Stimulated activated effector memory CD8-positive, alpha-beta T cell treated with anti-CD3 and anti-CD28 coated beads, Interleukin-12 subunit alpha, Interleukin-12 subunit beta, amount 100 ng/mL, for 72 hours (primary cell): ENCODE measurements at places on chromosomes 11 and 22.

GRCh38 chr11:1883346-1884302 is 8.1 kb downstream of the PRR33 start:
- DNase-seq, result no peak

GRCh38 chr11:17939542-17939941 is 73.3 kb downstream of the SERGEF start:
- DNase-seq, result no peak

DNA sequence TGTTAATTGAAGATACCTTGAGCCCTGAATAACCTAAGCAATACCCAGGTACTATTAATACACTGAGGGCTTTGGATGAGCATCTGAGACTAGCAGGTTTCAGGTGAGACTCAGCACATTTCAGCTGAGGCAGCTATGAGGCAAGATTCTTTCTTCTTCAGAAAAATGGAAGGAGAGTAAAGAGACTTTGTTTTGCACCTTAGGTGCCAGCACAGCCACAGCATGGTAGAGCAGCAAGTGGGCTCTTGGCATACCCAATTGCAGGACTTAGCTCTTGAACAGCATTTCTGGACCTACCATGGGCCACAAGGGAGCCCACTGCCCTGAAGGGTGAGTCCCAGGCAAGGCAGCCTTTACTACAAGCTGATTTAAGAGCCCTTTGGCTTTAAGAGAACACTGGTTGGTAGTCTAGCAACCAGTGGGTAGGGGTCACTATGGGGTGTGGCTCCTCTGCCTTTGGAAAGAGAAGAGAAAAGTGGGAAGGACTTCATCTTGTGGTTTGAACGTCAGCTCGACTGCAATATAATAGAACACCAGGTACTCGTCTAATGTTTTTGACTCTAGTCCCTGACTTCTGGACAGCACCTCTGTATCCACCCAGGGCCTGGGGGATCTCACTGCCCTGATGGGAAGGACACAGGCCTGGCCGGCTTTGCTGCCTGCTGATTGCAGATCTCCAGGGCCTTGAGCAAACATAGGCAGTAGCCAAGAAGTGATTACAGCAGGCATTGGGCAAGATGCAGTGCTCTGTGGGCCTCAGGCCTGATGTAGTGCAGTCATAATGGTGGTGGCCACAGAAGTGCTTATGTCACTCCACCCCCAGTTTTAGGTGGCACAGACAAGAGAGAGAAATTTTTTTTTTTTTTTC is 73.3 kb downstream of the GLYATL1 start:
- no peak for DNase-seq

- DNase-seq, result no peak
Observed at GRCh38 chr11:117616979-117617378, 180.0 kb downstream of the DSCAML1 start.

DNA sequence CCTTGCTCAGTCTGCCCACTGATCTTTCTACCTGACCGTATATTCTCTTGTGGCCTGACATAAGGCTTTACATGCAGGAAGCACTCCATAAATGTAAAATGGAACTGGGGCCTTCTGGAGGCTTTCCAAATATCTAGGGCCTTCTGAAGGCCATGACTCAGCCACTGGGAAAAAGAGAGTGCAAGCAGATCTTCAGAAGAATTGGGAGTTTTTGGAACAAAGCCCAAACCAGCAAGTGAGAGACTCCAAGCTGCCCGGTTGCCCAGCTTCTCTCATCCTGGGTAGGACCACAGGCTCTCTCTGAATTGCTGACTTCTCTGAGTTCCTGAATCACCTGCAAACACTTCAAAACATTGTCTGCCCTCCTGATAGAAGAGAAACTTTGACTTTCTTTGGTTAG is 107.9 kb upstream of the BMAL1 start:
- DNase-seq, result peak; percentile 13

- DNase-seq, result no peak
Observed at GRCh38 chr11:76577226-76577920, 93.2 kb downstream of the LRRC32 start.

GRCh38 chr11:106389101-106389500 is 311.6 kb downstream of the AASDHPPT start:
- no peak for DNase-seq

GRCh38 chr11:80321786-80322185 is 881.0 kb upstream of the TENM4 start:
- no peak for DNase-seq

- DNase-seq, result no peak
Observed at GRCh38 chr11:128469220-128469619, 118.1 kb downstream of the ETS1 start.

GRCh38 chr11:96159968-96160367 is 183.0 kb downstream of the MAML2 start:
- DNase-seq, result no peak

DNA sequence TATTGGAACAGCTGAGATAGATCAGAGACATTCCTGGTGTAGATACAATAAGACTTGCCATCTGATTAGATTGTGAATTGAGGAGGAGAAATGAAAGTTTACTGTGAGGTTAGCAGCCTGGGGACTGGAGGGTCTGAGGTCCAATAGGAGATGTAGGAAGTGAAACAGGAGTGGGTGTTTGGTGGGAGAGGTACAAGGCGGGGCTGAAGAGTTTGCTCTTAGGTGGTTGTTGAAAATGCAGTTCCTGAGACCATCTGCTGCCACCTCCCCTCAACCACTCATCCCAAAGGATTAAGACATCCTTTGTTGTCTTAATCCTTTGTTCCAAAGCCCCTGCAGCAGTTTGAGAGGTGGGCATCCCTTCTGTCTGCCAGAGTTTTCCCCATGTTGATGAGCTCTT is 14.8 kb downstream of the PIWIL4 start:
- DNase-seq, result no peak

- DNase-seq, result no peak
Observed at GRCh38 chr11:57095417-57095816, 86.3 kb upstream of the LRRC55 start.

DNA sequence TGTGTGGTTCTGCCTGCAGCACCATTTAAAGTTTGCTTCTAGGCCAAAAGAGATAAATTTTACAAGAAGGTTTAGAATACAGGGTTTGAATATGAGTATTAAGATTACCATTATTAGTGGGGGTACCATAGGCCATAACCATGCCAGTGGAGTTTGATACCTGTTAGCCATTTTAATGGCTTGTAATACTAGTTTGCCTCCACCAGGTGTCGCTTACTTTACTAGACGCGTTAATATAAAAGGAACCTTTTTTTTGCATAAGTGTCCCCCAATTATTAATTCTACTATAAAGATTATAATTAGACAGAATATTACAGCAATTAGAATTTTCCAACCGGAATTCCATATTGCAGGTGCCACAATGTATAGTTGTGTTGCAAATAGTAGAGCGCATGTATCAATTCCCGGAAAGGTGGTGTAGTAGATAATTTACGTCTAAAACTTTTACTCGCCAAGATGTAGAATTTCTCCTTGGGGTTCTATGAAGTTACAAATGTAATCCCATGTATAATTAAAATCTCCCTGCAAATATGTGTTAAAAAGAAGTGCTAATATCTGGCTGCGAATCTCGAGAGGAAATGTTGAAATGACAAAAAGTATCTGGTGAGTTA is 16.1 kb downstream of the MS4A6E start:
- no peak for DNase-seq

- DNase-seq, result no peak
Observed at GRCh38 chr11:96299155-96299888, 43.7 kb downstream of the MAML2 start.

GRCh38 chr11:24617856-24618255 is 121.0 kb downstream of the LUZP2 start:
- DNase-seq, result no peak

DNA sequence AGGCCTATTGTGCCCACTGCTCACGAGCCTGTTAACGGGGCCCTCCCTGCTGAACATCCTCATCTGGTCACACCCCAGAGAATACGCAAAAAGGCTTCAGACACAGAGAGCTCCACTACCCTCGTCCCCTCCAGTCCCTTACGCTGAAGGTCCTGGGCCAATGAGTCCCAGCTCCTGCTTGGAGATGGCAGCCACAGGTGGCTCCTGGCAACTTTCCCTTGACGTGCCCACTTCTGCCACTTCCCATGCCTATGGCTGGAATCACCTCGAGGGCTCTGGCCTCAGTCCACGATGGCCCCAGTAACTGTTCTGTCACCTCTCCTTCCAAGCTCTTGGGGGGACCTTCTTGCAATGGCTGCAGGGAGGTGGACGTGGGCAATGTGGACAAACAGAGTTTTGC is 12.7 kb downstream of the PHF21B start:
- no peak for DNase-seq

GRCh38 chr11:65060913-65061408 is 2.6 kb upstream of the NAALADL1 start:
- DNase-seq, result no peak

- DNase-seq, result no peak
Observed at GRCh38 chr22:48504519-48505140, 1323.0 kb downstream of the BRD1 start.

- DNase-seq, result no peak
Observed at GRCh38 chr11:100740440-100740839, 53.4 kb downstream of the ARHGAP42 start.

GRCh38 chr11:109775686-109776085 is 317.5 kb upstream of the ZC3H12C start:
- DNase-seq, result no peak

DNA sequence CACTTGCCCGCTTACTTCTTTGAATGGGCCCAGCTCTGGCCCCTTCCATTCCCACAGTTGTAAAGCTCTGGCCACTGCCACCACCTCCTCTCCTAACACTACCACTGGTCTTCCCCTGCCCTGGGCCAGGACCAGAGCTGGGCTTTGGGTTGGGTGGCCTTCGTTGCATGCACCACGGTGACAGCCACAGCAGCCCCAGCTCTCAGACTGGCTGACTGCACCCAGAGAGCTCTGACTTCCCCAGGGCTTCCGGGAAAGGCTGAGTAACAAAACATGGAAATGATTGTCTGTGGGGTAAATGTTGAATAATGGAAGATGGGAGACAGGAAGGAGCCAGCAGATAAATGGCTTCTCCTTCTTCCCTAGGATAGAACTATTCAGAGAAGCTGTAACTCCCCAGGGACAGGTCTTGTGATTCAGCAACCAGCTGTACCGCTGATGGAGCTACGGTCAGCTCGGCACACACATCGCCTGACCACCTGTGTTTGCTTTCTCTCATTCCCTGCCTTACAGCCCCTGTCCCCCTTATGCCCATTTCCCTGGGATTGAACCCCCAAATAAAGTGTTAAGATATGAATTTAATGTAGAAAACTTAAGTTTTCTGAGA is 27.6 kb downstream of the SCN4B start:
- no peak for DNase-seq

GRCh38 chr11:79199729-79200354 is 241.0 kb downstream of the TENM4 start:
- DNase-seq, result no peak

- no peak for DNase-seq
Observed at GRCh38 chr22:28148816-28149465, 229.9 kb upstream of the PITPNB start.

- no peak for DNase-seq
Observed at GRCh38 chr22:44628273-44628672, 73.7 kb upstream of the PRR5 start.

DNA sequence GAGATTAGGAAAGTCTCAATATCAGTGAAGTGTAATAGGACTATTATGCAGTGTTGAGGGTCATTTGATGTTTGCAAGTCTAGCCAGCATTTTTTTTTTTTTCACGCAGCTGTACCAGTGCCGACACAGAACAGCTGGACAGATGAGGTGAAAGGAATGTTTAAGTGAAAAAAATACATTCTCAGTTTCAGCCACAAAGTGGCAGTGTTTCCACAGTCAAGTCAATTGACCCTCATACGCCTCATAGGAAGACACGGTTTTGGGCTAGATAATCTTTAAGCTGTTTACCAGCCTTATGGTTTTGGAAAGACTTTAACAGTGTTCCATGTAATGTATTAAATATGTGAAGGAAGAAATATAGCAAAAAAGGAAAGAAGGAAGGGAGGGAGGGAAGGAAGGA is 349.9 kb upstream of the ANO3 start:
- DNase-seq, result no peak

DNA sequence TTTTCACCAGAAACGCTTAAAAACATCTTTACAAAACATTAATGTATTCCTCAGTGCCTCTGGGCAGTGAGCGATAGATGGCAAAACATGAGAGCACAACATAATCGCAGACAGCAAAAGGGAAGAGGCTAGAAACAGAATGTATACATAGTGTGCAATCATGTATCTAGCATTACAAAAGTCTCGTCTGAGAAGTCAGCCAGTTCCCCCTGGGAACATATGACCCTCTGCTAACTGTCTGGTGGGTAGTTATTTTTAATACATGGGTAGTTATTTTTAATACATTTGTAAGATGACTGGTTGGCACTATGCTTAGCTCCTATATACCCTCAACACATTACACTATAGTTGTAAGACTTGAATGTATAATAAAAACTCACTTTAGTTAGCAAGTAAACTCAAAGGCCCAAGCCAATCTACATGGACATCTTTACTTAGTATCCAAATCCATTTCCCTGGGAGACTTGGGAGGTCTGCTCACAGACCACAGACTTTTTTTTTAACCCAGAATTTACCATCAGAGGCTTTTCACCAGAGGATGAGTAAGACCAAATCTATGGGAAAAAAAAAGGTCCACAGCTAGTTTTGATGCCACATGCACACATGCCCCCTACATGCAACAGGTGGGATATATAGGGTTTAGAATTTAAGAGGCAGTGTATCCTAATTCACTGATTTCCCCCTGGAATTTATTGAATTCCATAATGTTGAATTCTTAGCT is 71.7 kb downstream of the AMBRA1 start:
- DNase-seq, result no peak

DNA sequence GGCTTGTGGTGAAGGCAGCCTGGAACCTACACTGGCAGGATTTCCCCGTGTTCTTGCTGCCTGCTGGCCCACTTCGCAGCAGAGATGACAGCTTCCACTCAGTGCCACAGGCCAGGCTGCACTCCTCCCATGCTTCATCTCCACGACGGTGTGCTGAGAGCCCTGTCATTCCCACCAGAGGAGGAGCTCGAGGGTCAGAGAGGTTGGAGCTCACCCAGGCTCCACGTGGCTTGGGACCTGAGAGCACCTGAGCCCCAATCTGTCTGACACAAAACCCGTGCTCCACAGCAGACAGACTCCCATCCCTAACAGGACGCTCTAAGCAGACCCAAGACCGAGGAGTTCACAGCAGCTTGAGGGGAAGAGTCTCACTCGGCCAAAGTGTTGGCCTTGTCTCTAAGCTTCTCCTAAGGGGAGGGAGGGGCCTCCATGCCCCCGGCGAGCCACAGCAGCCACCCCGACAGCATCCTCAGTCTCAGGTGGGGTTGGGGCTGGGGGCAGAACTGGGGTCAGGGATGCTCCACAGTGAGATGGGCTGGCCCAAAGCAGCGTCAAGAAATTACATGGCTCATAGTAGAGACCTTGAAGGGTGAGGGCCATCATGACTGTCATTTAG is 10.7 kb downstream of the LRFN4 start:
- no peak for DNase-seq

GRCh38 chr11:86488553-86488952 is 113.9 kb downstream of the CCDC81 start:
- no peak for DNase-seq

DNA sequence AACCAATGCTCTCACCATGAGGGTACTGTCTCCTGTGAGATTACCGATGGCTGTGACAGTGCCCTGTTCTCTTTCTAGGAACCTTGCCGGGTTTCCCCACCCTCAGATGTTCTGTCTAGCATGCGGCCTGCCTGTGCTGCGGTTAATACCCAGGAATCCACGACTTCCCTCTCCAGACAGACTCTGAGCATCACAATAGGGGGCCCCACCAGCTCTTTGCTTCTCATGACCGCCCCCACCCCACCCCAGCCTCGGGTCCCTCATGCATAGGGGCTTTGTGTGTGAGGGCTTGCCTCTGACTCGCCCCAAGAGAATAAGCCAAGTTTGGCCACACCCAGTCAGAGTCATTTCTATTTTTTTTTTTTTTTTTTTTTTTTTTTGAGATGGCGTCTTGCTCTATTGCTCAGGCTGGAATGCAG is 10.3 kb downstream of the PARVG start:
- peak; percentile 26 for DNase-seq
